T-helper 22 cell (primary cell): ENCODE measurements at places on chromosomes 2 and 18.

DNA sequence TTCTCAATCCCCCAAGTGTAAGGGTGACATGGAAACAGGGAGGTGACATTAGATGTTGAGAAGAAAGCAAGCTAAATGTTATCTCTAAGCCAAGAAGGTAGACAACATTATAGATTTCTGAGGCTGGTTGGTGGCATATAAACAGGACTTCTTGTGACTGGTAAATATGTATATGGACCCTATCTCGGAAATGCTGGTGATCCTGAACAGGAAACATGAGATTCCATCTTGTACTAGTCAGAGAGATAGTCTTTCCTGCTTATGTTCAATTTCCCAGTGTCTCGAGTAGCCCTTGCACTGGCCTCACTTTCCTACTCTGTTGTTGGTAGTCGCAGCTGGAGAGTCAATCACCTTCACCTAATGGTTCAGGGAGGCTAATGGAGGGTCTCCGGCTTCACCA lies 26.8 kb downstream of the MOGAT1 start:
- DNase-seq, result no peak

- no peak for DNase-seq
Measured at GRCh38 chr18:76351961-76352581, 143.0 kb downstream of the ZNF516 start.

- no peak for DNase-seq
Measured at GRCh38 chr2:30666266-30666874, 140.9 kb downstream of the CAPN13 start.

GRCh38 chr2:231110551-231110950 lies 14.3 kb downstream of the HTR2B start:
- DNase-seq, result no peak

- no peak for DNase-seq
Measured at GRCh38 chr2:123808243-123808642, 216.8 kb upstream of the CNTNAP5 start.

DNA sequence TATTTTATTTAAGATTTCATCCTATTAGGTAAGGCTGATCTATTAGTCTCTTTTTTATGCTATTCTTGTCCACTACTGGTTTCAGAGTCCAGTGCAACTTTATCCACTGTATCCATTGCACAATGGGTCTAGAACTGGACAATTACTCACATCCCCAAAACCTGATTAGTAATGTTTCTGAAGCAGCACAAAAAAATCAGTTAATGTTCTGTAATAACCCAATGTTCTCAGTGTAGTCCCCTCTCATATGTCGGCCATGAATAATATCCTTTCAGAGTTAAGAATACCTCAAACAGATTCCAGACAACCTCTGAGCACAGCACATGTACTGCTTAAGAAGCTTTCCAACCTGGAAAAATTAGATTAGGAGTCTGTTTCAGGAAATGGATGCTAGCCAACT lies 29.7 kb downstream of the MGAT4A start:
- DNase-seq, result no peak

- no peak for DNase-seq
Measured at GRCh38 chr2:110667071-110667470, 10.8 kb downstream of the BUB1 start.

GRCh38 chr2:43736637-43737036 lies 37.2 kb upstream of the DYNC2LI1 start:
- no peak for DNase-seq

DNA sequence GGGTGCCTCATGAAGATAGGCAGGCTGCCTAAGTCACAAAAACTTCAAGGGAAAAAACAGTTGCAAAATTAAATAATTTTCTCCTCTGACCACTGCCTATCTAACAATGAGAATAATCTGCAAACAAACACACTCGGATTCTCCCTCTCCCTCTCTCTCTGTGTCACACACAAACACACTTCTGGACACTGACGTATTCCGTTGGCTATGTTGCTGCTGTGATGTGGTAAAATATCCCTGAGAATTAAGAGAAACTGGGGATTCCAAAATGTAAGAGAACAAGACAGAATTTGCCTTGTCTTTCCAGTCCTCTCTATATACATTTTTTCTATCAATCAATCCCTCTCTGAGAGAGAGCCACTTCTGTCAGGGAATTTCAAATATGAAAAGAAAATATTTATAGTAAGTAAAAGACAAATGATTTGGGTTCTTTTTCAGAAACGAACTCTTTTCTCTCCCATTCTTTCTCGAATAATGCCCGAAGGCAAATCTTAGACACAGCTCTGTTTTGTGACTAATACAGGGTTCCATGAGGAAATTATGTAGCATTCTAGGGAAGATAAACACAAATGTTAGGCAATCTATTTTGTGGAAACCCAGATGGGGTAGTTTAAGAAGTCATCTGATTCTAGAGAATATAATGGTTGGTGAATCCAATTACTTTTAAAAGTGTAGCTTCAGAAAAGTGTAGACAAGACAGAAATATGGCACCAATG lies 310.3 kb upstream of the CYP26B1 start:
- no peak for DNase-seq

- DNase-seq, result no peak
Measured at GRCh38 chr2:9315280-9315847, 108.0 kb downstream of the ITGB1BP1 start.

GRCh38 chr2:25402477-25402876 lies 60.8 kb upstream of the DNMT3A start:
- no peak for DNase-seq

GRCh38 chr2:47631306-47631705 lies 151.6 kb upstream of the MSH6 start:
- no peak for DNase-seq
